Heart right ventricle (tissue), 16 donors: ENCODE measurements at places on chromosomes 1 and 21. TPM values are rescaled to one million over a fixed set of nuclear protein-coding genes. Genes with fewer than 3 reads are reported as not detected.
A peak's percentile ranks its signal among the peaks of the same experiment; 100 is the strongest.

DNA sequence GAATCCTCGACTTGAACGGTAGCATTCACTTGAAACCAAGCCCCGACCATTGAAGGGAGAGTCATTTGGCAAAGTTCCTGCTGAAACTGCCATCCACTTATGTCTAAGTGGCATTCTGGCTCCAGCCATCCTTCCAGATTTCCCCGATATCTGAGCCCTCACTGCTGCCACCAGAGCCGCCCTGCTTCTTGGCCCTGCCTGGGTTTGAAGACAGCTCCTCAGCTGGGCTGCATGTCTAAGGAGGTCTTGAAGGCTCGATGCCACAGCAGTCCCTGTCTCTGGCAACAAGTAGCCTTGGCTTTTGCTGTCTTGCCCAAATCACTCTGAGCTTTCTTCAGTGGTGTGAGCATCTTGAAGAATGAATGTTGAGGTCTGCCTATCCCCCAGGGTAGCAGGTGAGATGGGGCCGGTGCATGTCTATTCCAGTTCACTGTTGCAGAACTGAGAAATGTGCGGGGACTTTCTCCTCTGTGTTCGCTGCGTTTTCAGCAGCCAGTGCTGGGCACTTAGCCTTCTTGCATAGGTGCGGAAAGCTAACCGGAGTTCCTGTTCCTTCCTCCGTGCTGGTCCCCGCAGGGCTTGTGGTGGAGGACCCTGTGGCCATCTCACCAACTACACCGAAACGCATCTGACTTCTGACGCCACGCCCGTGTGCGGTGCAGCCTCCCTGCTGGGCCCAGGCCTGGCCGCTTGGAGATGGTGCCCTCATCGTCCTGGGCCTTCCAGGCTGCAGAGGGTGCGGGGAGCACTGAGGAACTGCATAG is 29.2 kb downstream of the MAN1C1 start:
- peaks cover 10% of the 10 kb centered on the region for H3K36me3 ChIP-seq
- H3K27me3 ChIP-seq, result no peaks in the 10 kb centered on the region
- no peak for DNase-seq
- no peak overlapping the region for H3K4me3 ChIP-seq
- H3K4me1 ChIP-seq, result peaks cover 30% of the 10 kb centered on the region
- no peak overlapping the region for H3K27ac ChIP-seq

DNA sequence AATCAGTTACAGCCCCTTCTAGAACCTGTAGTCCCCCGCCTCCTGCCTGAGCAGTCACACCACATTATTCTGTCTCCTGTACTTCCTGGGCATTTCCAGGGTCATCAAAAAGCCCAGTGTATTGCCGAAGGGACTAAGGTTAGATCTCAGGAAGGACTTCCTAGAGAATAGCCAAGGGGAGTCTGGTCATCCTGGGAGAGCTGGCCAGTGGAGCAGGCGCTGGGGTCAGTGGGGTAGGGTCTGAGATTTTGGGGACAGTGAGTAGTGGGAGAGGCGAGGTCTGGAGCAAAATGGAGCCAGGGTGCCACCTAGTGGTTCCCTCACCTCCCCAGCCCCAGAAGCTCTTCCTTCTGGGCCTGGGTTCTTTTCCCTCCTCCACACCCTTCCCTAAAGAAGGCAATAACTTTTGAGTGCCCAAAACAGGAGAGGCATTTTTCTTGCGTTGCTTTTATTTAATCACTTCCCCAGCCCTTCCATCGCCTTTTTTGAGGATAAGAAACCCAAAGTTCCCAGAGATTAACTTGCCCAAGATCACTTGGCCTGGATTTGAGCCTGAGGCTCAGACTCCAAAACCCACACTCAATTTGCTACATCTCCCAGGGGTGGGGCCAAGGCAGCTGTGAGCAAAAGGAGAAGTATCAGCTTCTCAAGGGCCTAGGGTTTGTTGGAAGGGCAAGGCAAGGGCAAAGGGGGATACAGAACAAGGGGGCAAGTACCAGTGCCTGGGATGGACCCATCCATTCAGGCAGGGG is 7.3 kb upstream of the PMVK start:
- H3K27ac ChIP-seq, result peak overlapping the region; percentile 35
- DNase-seq, result peak; percentile 34
- no peaks in the 10 kb centered on the region for H3K36me3 ChIP-seq

- DNase-seq, result no peak
- no peak overlapping the region for H3K4me3 ChIP-seq
- no peaks in the 10 kb centered on the region for H3K4me1 ChIP-seq
- no peaks in the 10 kb centered on the region for H3K27me3 ChIP-seq
- no peak overlapping the region for H3K27ac ChIP-seq
Observed at GRCh38 chr1:111436726-111437125, 9.2 kb upstream of the OVGP1 start.

DNA sequence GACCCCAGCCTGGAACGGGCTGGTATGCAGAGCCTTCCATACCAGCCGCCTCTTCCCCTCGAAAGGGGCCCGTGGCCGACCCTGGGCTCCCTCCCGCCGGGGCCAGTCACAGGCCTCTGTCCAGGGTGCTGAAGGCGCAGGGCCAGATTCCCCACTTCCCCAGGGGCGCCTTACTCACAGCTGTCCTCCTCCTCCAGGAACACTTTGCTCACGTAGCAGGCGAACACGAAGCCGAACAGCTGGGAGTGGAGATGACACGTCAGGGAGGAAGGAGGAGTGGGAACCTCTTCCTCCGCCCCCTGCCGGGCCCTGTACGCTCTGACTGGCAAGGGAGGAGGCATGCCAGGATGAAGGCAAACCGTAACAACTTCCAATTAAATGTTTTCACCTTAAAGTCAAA is 57.3 kb downstream of the NKAIN1 start:
- no peak overlapping the region for H3K27ac ChIP-seq
- peaks cover 16% of the 10 kb centered on the region for H3K4me1 ChIP-seq
- H3K36me3 ChIP-seq, result no peaks in the 10 kb centered on the region
- H3K27me3 ChIP-seq, result no peaks in the 10 kb centered on the region
- peak; percentile 78 for DNase-seq

- no peak for DNase-seq
- no peak overlapping the region for H3K4me3 ChIP-seq
- H3K4me1 ChIP-seq, result no peaks in the 10 kb centered on the region
- H3K27me3 ChIP-seq, result no peaks in the 10 kb centered on the region
Observed at GRCh38 chr1:21752186-21752585, 30.8 kb downstream of the USP48 start.

VPS26C gene
- 46.3 TPM for total RNA-seq

- H3K4me1 ChIP-seq, result no peaks in the 10 kb centered on the region
- no peak for DNase-seq
- no peaks in the 10 kb centered on the region for H3K27me3 ChIP-seq
- H3K36me3 ChIP-seq, result no peaks in the 10 kb centered on the region
Observed at GRCh38 chr1:186479162-186479561, 18.2 kb upstream of the PDC start.

DNA sequence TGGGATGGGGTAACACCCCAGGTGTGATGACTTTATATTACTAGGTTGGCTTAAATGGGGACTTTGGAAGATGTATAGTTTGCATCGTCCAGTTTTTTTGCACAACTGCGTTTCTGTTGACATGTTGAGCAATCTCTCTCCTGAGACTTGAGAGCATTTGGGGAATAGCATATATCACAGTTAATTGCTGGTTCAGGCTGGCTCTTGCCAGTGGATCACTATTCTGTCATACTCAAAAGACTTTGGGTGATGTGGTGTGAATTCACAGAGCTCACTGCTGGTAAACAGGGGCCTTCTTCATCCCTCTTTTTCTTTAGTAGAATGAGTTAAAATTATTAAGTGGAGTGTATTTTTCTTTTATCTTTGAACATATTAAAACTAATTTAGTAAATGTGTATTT is 44.3 kb downstream of the LHX9 start:
- no peaks in the 10 kb centered on the region for H3K36me3 ChIP-seq
- H3K4me3 ChIP-seq, result no peak overlapping the region
- H3K27me3 ChIP-seq, result no peaks in the 10 kb centered on the region
- no peak overlapping the region for H3K27ac ChIP-seq

ELAVL4 gene
- not detected for total RNA-seq

MASP2 gene
- total RNA-seq, result not detected

COL11A1 gene
- total RNA-seq, result not detected

DNA sequence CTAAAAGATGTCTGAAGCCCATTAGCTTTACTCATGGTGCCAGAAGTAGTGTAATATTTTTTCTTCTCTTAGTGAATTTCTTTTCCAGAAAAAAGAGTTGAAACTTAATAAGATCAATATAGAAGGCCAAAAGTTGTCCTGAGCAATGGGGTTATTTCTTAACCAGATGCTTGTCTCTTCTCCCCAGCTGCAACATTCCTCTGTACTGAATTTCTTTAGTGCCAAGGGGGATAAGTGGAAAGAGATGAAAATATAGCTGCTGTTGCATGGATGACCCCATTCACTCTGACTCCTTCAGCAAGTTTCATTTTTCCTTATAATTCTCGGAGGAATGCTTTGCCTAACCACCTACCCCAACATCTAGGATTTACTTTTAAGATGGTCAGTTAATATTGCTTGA is 675.0 kb downstream of the USP25 start:
- H3K27ac ChIP-seq, result no peak overlapping the region
- no peak overlapping the region for H3K4me3 ChIP-seq
- H3K4me1 ChIP-seq, result peaks cover 10% of the 10 kb centered on the region
- no peaks in the 10 kb centered on the region for H3K27me3 ChIP-seq

TP73 gene
- not detected for total RNA-seq

DNA sequence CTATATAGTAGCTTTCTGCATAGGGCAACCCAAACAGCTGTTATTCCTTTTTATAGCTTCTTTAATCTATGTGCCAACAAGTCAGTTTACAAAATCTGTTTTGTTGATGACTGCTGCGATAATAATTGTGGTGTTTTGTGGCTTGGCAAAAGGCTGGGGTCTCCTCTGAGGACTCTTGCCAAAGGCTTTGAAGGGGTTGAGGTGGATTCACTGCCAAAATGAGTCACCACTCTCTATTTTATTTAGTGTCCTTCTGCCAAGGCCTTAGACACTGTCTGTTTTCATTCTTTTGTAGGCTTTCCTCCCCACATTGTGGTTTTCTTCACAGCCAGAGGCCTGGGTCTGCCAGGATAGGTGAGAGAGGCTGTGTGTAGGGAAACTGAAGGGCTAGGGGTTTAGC is 161.8 kb downstream of the NFIA start:
- no peaks in the 10 kb centered on the region for H3K27me3 ChIP-seq
- DNase-seq, result no peak
- H3K36me3 ChIP-seq, result no peaks in the 10 kb centered on the region
- H3K27ac ChIP-seq, result no peak overlapping the region

CNR2 gene
- total RNA-seq, result not detected

HRNR gene
- total RNA-seq, result not detected

DNA sequence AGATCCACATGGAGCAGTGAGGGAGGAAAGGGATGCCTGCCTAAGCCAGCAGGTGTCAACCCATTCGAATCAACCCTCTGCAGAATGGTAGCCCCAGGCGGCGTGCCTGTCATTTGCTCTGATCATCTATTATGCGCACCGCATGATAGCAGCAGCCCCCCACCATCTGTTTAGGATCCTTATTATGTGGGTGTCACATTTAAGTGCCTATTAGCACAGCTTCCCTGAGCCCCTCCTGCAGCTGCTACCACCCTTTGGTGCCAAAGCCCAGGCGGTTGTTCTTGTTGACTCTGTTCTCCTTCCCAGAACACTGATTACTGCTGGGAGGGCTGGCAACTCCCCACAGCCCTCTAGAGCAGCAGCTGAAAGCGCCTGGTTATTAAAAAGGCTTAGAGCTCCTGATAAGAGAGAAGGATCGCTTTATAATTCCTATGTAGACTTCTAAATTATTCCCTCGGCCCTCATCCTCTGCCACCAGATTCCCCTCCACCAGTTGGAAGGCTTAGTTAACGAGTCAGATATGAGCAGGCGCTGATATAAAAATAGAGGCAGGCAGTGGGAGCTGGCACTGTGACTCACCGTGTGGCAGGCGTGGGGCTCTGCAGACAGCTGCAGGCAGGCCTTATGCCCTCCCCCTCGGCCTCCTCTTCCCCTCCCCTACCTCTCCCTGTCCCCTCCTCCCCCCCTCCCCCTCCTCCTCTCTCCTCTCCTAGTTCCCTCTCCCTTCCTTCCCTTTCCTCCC is 23.0 kb downstream of the ACTA1 start:
- peaks cover 39% of the 10 kb centered on the region for H3K4me1 ChIP-seq
- peaks cover 35% of the 10 kb centered on the region for H3K27me3 ChIP-seq
- peak; percentile 68 for DNase-seq

GRCh38 chr1:212769459-212770167 is 22.0 kb downstream of the NSL1 start:
- H3K27me3 ChIP-seq, result no peaks in the 10 kb centered on the region
- no peak overlapping the region for H3K4me3 ChIP-seq
- H3K4me1 ChIP-seq, result no peaks in the 10 kb centered on the region
